ENCODE measurements at places on chromosomes 13 and 19.
A peak's percentile ranks its signal among the peaks of the same experiment; 100 is the strongest.

- no peak for DNase-seq
Measured at GRCh38 chr13:112967686-112968379, 1.2 kb upstream of the MCF2L start.

- DNase-seq, result no peak
Measured at GRCh38 chr19:12229990-12230389, 64.7 kb downstream of the ZNF44 start.

GRCh38 chr19:10518444-10519361 is 1.5 kb upstream of the S1PR5 start:
- DNase-seq, result peak; percentile 75

DNA sequence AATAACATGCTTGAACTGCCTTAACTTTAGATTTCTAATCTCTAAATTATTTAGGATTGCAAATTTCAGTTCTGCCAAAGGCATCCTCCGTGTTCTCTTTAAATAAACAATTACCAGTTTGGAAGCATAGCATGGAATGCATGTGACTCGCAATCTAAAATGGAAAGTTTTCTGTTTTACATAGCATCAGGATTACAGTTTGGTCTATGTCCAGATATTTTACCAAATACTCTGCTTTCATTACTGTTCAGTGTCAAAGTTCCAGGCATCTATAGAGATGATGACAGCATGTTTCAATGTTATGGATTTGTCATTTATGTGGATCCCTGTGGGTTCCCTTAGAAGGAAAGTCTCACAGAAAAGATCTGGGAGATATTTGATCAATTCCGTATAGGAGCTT is 16.8 kb downstream of the FLT1 start:
- no peak for DNase-seq

GRCh38 chr19:1354970-1355567 is 28.6 kb upstream of the NDUFS7 start:
- no peak for DNase-seq

DNA sequence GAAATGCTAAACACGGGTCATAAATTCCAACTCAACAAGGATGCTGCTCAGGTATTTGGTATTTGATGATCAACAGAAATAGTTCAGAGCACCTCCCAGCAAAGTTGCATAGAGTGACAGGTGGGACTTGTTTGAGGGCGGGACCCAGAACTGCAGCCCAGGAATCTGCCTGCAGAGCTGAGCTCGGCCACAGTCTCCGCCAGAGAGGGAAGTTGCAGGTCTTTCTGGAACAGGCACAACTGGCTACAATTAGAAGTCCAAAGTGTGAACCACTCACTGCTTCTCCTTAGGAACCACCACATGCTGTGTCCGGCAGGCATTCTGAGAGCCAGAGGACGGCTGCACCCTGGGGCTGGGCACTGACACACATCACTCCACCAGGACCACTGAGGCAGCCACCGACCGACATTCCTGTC is 1.1 kb downstream of the SLC15A1 start:
- DNase-seq, result no peak

Measured in CD8-positive, alpha-beta T cell (primary cell).